ENCODE measurements at places on chromosomes 4 and X. TPM values are rescaled to one million over a fixed set of nuclear protein-coding genes. Genes with fewer than 3 reads are reported as not detected.

Gene KCTD8
- total RNA-seq = 2.3 TPM

Gene ETDB
- total RNA-seq = not detected

Gene UGT8
- not detected for total RNA-seq

Gene WDFY3
- 55.0 TPM for total RNA-seq

Gene FRMPD4
- total RNA-seq = 0.16 TPM

Gene MAGEC2
- total RNA-seq = not detected

Gene COPS4
- 69.0 TPM for total RNA-seq

Gene POLN
- total RNA-seq = 4.3 TPM

Gene CAPN6
- total RNA-seq = not detected

Gene PNMA6F
- total RNA-seq = not detected

Data from bladder microvascular endothelial cell (primary cell).